ENCODE measurements at places on chromosomes 12 and 14.

DNA sequence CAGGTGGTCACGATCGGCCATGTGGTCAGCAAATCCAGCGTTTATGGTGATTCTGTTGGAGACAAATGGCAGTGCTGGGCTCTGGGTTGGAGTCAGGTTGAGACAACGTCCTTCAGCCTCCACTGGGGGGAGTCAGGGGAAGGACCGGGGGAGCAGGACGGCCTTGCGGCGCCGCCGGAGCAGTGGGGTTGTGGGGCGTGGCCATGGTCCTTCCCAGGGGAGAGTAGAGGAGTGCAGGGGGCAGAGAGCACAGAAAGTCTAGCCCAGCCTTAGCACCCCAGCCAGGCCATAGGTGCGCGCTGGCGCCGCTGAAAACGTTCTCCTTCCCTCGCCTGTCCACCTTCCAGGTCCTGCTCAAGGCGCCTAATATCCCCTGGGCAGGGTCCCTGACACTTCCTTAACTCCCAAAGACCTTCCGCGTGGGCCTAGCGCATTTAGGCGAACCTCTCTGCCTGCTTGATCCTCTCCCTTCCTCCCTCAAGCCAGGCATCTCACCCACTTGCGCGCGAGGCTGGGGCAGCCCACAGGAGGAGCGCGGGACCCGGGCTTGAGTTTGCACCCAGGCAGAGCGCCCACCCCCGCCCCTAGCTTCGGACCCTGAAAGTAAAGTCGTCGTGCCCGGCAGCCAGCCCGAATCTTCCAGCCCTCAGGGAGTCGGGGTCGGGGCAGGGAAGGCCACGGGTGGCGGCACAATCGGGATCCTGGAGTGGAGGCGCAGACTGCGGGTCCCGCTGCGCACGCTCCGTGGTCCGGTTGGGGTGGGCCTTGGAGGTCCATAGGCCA, 3.1 kb upstream of the KIF26A start:
- DNase-seq, result peak; percentile 23

GRCh38 chr12:5586201-5586600, 154.3 kb downstream of the NTF3 start:
- no peak for DNase-seq

GRCh38 chr14:77593501-77593961, 22.9 kb downstream of the SPTLC2 start:
- no peak for DNase-seq

GRCh38 chr12:32124637-32125036, 18.0 kb downstream of the BICD1 start:
- no peak for DNase-seq

DNA sequence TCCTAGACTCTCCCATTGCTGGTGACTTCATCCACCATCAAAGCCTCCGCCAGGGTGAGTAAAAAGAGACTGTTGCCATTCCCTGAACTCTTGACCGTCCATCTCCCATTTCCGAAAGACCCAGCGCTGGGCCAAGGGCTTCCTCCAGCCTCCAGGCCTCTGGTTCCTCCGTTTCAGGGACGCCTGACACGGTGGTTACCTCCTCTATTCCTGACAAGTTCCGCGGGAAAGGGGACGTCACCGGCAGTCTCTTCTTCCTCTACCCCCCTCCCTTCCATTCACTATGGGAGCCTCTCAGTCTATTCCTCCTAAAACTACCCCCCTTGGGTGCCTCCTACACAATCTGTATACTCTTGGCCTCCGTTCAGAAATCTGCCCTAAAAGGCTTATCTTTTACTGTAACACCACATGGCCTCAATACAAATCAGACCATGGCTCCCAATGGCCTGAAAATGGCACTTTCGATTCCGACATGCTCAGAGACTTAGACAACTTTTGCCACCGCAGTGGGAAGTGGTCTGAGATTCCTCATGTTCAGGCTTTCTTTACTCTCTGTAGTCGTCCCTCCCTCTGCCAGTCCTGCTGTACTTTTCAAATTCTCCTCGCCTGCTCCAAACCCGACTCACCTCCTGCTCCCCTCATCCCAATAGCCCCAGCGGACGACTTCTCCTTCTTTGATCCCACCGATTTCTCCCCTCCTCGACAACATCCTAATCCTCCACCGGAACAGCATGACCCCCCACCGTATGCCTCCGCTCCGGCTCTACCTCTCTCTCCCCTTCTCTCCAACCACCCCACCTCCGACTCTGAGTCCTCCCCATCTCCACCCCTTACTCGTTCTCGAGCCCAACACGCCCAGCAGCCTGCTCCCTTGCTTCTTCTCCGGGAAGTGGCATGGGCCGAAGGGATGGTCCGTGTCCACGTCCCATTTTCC, 70.4 kb downstream of the MOK start:
- no peak for DNase-seq

- no peak for DNase-seq
Measured at GRCh38 chr14:39614297-39614923, 182.2 kb upstream of the FBXO33 start.

DNA sequence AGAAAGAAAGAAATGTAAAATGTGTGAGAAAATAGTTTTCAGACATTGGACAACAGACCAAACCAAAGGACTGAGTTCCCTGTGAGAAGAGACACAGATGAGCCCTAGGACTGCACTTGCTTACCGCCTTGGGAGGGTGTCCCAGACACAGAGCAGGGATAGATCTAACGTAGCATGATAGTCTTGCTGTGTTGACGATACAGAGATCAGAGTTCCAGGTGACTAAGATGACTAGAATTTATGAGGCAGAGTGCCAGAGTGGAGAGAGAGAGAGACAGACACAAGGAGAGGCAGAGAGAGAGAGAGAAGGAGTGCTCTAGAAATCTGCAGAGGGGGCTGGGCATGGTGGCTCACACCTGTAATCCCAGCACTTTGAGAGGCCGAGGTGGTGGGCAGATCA, 148.2 kb upstream of the LMNTD1 start:
- no peak for DNase-seq

- DNase-seq, result no peak
Measured at GRCh38 chr12:65430006-65430405, 151.5 kb downstream of the MSRB3 start.

DNA sequence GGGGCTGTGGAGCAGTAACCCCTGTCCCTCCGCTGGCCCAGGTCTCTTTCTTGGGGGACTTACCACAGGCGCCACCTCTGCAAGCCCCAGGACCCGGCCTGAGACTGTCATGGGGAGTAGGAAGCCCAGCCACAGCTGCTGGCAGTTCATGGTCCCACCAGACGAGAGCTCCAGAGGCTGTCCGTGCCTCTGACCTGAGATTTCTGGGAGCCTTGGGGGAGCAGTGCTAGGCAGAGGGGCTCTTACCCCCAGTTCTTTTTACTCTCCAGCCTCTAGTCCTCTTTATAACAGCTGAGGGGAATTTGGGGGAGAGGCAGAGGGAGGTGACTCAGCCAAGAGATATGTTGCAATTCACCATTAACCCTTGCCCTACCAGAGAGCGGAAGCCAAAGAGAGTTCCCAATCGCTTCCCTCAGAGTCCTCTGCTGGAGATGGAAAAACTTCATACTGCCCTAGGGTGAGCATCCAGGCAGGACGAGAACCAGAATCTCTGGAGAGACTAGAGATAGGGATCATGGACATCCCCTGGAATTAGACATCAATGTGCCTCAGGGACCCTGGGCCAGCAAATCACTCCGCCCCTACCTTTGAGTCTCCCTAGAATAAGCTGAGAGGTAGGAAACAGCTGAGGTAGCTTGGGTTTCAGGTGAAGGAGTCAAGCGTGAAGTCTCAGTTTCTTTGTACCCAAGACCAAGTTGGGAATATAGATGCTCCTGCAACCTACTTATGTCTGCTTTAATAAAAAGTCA, at the start of gene MMP19:
Gene MMP19 (minus strand): TSS at position 256 of the 749 bp plus-strand sequence. CDS start 106 bp downstream, at position 150.
- DNase-seq, result no peak

- no peak for DNase-seq
Measured at GRCh38 chr14:96821501-96821900, 24.3 kb downstream of the VRK1 start.

DNA sequence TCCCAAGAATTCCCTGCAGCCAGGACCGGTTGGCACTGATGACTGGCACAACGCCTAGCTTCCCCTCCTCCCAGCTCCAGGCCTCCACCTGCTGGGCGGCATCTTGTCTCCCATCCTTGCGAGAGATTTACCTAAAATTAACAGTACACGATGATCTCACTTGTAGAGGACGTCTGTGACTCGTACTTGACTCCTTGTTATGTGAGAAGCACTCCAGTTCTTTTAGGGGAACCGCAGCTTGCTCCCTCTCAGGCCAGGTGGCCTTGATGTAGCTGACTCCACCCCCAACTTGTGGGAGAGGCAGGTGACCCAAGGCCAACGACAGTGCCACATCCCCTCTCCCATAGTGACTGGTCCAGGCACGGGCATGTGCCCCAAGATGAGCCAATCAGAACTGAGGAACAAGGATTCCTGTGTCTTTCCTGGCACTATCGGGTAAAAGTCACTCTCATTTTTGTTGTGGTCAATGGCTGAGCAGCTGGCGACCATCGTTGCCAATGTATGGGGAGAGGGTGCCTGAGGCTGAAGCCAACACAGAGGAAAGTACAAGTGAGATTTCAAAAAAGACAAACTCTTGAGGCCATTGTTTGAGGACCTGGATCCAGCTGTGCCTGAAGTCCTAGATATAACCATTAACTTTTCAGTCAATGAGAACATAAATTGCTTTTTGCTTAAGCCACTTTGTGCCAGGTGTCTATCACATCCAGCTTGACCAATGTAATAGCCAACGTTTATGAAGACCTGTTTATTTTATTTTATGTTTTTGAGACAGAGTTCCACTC, 208.7 kb downstream of the RBM19 start:
- DNase-seq, result no peak

Data from activated CD4-positive, alpha-beta T cell treated with anti-CD3 and anti-CD28 coated beads, Interleukin-2, amount 50 U/mL, for 48 hours (primary cell).